AG10803 (cell line): ENCODE measurements at places on chromosomes 1 and 21.

GRCh38 chr1:47003896-47004403, 19.5 kb upstream of the CYP4X1 start:
- no peak for DNase-seq

DNA sequence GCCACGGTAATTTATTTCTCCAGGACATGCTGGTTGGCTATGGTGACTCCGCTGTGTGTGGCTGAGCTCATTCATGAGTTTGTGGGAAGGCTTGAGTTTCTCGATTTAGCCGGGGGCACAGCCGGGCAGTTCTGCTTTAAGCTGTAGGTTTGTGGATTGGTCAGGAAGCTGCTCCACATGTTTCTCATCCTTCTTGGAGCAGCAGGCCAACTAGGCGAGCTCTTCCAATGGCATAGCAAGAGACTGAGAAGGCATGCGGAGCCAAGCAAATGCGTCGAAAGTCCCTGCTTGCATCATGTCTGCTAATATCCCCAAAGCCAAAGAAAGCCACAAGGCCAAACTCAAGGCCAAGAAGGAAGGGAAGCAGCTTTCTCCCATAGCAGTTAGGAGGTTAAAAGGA, 71.6 kb upstream of the GREM2 start:
- peak; percentile 98 for DNase-seq

DNA sequence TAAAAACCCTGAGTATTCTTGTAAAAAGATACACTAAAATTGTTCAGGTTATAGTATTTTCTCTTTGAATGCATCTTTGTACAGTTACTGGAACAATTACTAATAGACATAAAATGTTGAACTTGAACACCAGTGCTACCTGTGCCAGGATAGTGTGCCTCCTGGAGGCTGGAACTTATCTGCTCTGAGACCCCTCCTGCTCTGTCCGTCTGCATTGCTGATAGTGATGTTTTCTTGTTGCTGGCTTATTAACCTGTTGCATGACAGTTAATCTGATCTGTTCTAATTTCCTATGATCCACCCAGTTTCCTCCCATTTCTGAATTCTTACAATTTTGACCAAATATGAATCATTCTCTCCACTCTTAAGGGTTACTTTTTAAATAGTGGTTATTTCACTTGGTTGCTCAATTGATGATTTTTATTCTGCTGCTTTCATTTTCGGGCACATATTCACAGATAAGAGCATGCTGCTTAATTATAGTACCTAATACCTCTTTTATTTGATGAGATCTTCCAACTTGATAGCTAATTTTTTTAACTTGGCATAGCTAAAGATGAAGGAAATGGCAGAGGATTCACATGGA, 101.4 kb downstream of the CC2D1B start:
- DNase-seq, result no peak

- no peak for DNase-seq
Observed at GRCh38 chr1:50268049-50268448, 155.2 kb downstream of the DMRTA2 start.

DNA sequence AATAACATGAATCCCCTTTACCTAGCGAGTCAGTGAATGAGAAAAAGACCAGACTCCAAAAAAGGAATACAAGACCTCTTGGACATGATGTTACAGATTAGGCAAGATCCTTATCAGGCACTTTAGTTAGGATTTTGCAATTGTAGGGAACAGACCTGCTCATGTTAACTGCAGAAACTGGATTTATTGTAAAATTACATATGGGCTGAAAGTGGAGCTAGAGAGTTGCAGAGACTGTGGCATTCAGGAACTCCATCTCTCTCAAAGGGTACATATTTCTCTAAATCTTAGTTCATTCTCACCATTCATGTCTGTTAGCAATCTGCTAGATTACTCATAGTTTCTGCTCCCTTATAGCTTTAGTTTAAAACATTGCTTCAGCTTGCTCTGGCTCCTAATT, 142.2 kb downstream of the PAPPA2 start:
- peak; percentile 29 for DNase-seq

GRCh38 chr1:205226868-205227583, 720 bp upstream of the TMCC2 start:
- DNase-seq, result peak; percentile 44

DNA sequence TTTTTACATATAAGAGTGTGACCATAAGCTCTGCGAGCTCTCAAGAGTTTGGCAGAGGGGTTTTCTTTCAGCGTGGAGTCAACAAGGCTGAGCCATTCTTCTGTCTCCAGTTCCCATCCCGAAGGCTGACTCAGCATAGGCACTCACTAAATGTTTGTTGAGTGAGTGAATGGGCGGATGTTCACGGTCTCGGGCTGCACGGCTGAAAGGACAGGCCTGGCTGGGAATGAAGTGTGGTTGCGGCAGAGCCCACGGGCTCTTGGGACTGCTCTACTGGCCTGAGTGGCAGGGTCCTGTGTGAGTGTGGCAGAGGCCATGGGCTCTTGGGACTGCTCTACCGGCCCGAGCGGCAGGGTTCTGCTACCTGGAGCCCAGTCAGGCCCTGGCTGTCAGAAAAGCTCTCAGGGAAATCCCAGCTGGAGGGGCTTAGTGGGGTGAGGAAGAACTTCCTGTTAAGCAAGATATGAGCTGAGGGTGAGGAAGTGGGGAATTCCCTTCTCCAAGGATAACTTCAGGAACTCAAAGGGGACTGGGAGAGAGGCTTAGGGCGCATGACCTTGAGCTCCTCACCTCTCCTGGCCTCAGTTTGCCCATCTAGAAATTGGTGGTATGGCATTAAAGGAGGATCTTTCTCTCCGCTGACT, 56.6 kb upstream of the C1orf174 start:
- no peak for DNase-seq

GRCh38 chr21:29416268-29416667, 117.5 kb downstream of the BACH1 start:
- DNase-seq, result no peak

DNA sequence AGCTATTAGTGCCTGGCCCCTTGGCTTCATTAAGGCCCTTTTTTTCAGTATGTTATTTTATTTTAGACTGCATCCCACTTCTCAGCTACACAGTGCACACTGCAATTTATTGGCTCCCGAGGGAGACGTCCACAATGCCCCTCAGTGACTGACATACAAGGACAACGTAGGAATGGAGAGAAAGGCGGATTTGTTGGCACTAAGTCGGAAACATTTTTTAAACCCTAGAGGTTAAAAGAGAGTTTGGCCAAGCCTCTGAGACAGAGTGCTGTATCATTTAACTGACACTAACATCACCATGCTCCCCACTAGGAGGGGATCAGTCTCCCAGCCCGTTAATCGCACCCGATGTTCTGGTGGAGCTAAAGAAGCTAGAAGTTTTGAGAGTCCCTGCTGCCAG, 45.7 kb upstream of the FOXD3 start:
- no peak for DNase-seq

- peak; percentile 15 for DNase-seq
Observed at GRCh38 chr21:40507978-40508377, 339.0 kb downstream of the DSCAM start.

- peak; percentile 25 for DNase-seq
Observed at GRCh38 chr21:29888437-29888836, 51.4 kb downstream of the GRIK1 start.

DNA sequence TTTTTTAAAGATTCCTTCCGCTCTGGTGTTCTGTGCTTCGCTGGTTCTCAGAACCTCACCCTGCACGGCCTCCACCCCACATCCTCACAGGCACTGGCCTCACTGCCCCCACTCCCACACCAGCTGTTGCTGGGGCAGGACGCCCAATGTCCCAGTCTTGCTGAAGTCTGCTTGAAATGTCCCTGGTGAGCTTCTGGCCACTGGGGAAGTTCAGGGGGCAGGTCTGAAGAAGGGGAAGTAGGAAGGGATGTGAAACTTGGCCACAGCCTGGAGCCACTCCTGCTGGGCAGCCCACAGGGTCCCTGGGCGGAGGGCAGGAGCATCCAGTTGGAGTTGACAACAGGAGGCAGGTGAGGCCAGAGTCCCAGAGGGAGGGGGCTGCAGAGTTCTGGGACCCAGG, at the start of gene C1QA:
C1QA (plus strand) TSS at position 276 of the 400 bp plus-strand sequence. CDS start 989 bp downstream, outside the sequence.
- DNase-seq, result no peak
